Fibroblast of skin of right biceps (primary cell): ENCODE measurements at places on chromosomes 1 and 21.

- no peak for DNase-seq
Observed at GRCh38 chr1:20735581-20736111, 3.1 kb upstream of the SH2D5 start.

- peak; percentile 73 for DNase-seq
Observed at GRCh38 chr1:248828845-248829244, 3.1 kb upstream of the SH3BP5L start.

DNA sequence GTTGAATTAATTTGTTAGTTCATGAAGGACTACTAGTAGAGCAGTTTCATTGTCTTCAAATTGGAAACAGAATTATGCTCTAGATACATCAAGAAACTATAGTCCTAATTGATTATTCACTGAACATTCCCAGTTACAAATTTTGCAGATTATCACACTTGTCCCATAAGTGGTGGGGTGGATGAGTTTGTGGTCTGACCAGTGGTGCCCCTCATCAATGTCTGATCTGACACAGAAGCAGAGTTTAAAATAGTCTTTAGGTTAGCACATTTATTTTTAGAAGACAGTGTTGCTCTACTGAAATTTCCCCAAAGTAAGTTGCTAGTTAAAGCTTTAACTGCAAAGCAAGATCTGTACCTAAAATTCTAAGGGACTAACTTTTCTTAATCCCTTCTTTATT lies 42.9 kb downstream of the INKA2 start:
- DNase-seq = no peak

DNA sequence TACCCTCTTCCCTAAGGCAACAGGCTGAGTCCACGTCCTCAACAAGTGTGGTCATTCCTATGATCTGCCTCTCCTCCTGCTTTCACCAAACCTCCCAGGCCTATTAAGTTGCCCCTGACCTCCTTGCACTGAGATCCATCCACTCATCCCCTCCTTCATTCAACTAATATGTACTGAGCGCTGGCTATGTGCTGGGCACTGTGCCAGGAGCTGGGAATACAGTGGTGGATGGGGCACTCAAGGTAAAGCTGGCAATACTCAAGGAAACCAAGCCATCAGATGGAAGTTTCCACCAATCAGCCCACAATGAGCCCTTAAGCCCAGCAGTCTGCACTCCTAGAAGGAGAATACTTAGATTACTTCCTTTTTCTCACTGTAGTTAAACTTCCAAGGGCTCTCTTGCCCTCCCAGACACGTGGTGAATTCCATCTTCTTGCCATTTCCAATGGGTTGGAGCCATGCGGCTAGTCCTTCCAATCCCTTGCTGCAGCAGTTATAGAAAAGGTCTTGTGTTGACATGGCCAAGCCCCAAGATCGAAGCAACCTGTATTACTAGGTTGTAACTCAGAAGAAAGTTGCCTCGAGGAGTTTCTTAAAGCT lies 279.9 kb upstream of the RUNX1 start:
- no peak for DNase-seq

DNA sequence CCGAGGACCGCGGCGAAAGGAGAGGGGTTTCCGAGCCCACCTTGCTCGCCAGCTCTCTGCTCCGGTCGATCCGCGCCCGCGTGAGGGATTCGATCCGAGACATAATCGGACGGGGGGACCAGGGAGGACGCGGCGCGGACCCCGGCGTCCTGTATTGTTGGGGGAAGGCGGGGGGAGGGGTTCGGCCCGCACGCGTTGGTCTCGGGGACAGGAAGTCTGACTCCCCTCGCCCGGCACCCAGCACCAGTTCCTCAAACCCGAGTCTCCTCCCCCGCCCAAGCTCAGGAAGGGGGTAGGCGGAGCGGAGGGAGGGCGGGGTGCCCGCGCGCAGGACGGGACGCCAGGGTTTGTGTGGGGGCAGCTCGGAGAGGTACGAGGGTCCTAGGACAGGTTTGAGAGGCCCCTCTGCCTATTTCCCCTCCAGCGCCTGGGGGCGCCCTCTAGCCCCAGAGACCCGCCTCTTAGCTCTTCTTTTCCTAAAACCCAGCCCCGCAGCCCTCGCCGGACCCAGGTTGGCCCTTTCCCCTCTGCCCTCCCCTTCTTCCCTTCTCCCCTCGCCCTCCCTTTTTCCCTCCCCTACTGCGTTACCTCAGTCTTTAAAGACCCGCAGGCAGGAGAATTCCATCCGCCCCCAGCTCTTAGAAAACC lies at the start of gene ARHGEF2:
TSS of gene ARHGEF2 (minus strand) at position 223 of the 648 bp plus-strand sequence. CDS start at position 103, 120 bp downstream.
- DNase-seq = peak; percentile 90

GRCh38 chr1:163161841-163162240 lies 40.9 kb downstream of the RGS5 start:
- no peak for DNase-seq

- peak; percentile 43 for DNase-seq
Observed at GRCh38 chr1:94418664-94419655, 771 bp downstream of the ABCD3 start.

- DNase-seq = no peak
Observed at GRCh38 chr1:77412820-77413530, 131.2 kb downstream of the AK5 start.

- no peak for DNase-seq
Observed at GRCh38 chr1:7248549-7249199, 463.4 kb downstream of the CAMTA1 start.

DNA sequence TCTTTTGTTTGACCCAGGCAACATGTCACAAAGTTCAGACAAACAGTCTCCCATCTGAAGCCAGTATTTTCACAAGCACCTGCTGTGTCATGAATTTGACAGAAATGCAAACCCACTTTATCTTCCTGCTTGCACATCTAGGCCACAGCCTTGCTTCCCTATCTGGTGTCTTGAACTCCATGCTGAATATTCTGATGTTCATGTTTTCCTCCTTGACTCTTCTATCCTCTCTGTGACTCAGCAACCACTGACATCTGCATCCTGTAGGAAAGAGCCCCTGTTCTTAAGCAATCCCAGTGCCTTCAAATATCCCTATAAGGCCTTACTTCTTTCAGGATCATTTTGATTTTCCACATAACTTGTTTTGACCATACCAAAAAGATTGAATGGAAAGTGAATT lies 6.5 kb downstream of the CD55 start:
- DNase-seq = peak; percentile 72

- no peak for DNase-seq
Observed at GRCh38 chr1:68373173-68373572, 76.6 kb downstream of the RPE65 start.

DNA sequence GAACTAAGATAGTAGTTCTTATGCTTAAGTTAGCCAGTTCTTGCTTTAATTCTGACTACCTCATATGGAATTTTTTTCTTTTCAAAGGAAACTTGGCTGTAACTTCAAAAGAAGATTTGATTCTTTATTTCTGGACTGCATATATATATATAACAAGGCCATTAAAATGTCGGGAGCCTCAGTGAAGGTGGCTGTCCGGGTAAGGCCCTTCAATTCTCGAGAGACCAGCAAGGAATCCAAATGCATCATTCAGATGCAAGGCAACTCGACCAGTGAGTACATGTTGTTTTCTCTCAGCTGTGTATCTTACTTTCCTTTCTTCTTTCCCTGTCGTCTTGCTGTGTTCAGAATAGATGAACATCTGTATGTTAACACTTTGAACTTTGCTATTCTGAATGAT lies 21.8 kb downstream of the KIF1B start:
- peak; percentile 41 for DNase-seq

- DNase-seq = no peak
Observed at GRCh38 chr1:161066694-161067093, 3.0 kb downstream of the ARHGAP30 start.

GRCh38 chr1:167136191-167136614 lies 42.3 kb downstream of the STYXL2 start:
- DNase-seq = peak; percentile 8

DNA sequence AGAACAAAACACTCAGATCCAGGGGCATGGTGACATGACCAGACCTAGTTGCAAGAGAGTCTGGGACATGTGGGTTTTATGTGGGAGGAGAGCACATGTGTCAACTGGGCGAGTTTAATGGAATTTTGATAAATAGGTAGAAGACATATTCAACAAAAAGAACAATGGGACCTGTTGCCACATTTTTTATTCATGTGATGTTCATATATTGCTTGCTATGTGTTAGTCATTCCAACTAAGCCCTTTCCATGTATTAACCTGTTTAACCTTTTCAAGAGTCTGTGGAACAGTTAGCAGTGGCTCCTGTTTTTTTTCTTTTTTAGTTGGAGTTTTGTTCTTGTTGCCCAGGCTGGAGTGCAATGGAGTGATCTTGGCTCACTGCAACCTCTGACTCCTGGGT lies 30.1 kb upstream of the CSF3R start:
- no peak for DNase-seq

DNA sequence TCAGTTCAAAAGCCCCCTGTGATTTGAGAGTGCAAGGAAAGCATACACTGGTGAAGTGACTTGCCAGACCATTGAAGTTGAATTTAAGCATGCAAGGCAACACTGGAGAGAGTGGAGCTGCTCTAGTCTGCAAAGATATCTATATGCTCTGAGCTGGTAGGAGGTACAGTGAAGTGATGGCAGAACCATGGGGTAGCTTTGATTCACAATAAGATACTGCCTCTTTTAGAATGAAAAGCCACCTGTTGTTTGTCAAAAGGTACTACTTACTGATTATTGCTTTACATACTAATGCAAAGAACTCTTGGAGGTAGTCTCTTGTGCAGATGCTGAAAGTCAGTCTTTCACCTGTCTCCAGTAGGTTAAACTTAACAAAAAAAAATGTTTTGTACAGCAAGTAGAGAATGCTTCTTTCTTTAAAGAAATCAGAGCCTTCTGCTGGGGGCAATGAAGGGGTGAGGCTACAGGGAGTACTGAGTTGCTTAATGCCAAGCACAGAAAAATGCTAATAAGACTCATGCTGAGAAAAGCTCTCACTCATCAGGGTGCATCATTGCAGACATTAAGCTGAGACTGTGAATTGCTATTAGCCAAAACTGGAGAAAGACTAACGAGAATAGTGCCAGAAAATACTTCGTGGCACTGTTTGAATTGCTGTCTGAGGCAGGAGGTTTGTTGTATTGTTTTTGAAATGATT lies 1150.5 kb upstream of the TMPRSS15 start:
- no peak for DNase-seq

GRCh38 chr1:172795741-172796140 lies 136.8 kb downstream of the FASLG start:
- DNase-seq = no peak

- peak; percentile 53 for DNase-seq
Observed at GRCh38 chr1:41856944-41857285, 61.8 kb downstream of the HIVEP3 start.

- peak; percentile 69 for DNase-seq
Observed at GRCh38 chr1:109928591-109929111, 18.0 kb downstream of the CSF1 start.

- DNase-seq = no peak
Observed at GRCh38 chr1:118039170-118039569, 109.6 kb downstream of the WDR3 start.

GRCh38 chr1:211731456-211732292 lies 56.3 kb upstream of the NEK2 start:
- DNase-seq = no peak

- DNase-seq = no peak
Observed at GRCh38 chr1:68016381-68016780, 34.0 kb downstream of the DIRAS3 start.

- DNase-seq = no peak
Observed at GRCh38 chr1:40825996-40826395, 36.2 kb downstream of the CITED4 start.
